Coronary artery (tissue), 2 donors: ENCODE measurements at places on chromosomes 6 and 20.

DNA sequence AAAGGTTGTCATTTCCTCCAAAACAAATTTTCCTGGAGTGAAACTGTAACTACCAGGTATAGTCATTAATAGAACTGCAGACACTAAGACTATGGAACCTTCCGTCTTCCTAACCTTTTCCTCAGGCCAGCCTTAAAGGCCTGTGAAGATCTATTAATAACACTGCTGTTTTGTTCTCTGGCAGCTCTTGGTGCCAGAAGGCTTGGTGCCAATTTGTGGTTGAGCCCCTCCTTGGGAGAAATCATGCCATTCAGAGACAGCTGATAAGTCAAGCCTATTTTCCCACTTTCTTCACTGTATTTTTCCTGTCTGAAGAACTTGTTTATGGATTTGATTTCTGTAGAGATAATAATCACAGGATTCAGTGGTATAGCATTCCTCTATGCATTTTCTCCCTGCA is 64.8 kb downstream of the HCRTR2 start:
- DNase-seq: no peak

- no peak for DNase-seq
Observed at GRCh38 chr20:33308668-33309067, 25.7 kb downstream of the BPIFB1 start.

GRCh38 chr6:90160013-90160412 is 136.6 kb downstream of the BACH2 start:
- no peak for DNase-seq

GRCh38 chr20:57947421-57948179 is 237.8 kb upstream of the PMEPA1 start:
- DNase-seq: no peak

- no peak for DNase-seq
Observed at GRCh38 chr6:44867571-44868334, 460.4 kb upstream of the RUNX2 start.

DNA sequence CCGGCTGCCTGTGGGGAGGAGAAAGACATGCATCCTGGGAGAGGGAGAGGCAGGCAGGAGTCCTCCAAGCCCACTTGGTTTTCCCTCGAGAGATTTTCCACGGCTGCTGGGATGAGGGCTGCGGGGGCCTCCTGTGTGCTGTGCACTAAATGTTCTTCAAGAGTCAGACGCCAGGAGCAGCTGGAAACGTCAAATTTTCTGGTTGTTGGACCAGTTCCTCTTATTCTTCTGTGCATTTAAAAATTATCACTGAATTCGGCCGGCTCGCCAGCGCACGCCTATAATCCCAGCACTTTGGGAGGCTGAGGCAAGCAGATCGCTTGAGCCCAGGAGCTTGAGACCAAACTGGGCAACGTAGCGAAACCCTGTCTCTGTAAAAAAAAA is 32.8 kb upstream of the NTSR1 start:
- DNase-seq: no peak

GRCh38 chr20:54450207-54450606 is 25.2 kb upstream of the DOK5 start:
- no peak for DNase-seq

GRCh38 chr6:46821458-46821881 is 28.3 kb downstream of the MEP1A start:
- DNase-seq: no peak

DNA sequence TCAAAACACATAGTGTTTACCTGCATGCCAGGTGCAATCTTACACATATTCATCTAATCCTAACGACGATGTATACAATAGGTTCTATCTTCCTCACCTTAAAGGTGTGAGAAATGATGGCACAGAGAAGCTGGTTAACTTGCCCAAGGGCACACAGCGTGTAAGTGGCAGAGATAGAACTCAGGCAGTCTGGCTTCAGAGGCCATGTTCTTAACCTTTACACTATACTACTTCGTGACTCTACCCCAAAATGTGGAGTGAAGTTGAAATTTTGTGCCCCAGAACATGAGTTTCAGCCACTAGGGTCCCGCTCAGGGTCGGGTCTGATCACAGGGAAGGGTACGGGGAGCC is 584 bp downstream of the VPS52 start:
- DNase-seq: no peak

GRCh38 chr6:150511313-150511712 is 88.4 kb upstream of the PLEKHG1 start:
- no peak for DNase-seq

DNA sequence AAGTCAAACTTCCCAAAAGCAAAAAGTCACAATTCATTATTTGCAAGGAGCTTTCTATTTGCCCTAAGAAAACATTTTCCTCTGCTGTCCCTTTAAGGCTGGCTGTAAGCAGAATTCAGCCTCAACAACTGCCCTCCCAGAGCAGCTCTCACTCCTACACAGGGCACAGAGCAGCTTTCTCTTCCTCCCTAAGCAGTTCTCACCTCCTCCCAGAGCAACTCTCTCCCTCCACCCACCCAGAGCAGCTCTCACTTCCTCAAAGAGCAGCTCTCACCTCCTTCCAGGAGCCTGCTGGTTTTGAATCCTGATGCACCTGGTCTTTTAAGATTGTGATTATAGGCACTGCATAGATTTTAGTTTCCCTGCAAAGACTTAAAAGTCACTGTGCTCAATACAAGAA is 120.6 kb upstream of the TMEM181 start:
- DNase-seq: no peak

DNA sequence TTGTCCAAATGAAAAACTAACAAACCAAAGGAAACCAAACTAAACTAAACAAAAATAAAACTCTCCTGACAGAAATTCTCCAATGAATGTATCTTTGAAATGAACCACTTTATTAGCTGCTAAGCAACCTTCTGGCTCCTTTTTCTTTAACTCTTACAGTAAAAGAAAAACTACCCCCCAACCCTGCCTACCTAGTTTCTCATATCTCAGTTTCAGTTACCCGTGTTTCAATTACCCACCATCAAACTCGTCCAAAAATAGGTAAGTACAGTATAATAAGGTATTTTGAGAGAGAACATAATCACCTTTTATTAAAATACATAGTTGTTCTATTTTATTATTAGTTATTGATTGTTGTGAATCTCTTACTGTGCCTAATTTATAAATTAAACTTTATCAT is 177.4 kb upstream of the THEMIS start:
- no peak for DNase-seq

GRCh38 chr6:127554435-127555006 is 22.5 kb upstream of the C6orf58 start:
- DNase-seq: no peak

GRCh38 chr6:134721060-134721405 is 228.9 kb downstream of the ALDH8A1 start:
- DNase-seq: no peak

DNA sequence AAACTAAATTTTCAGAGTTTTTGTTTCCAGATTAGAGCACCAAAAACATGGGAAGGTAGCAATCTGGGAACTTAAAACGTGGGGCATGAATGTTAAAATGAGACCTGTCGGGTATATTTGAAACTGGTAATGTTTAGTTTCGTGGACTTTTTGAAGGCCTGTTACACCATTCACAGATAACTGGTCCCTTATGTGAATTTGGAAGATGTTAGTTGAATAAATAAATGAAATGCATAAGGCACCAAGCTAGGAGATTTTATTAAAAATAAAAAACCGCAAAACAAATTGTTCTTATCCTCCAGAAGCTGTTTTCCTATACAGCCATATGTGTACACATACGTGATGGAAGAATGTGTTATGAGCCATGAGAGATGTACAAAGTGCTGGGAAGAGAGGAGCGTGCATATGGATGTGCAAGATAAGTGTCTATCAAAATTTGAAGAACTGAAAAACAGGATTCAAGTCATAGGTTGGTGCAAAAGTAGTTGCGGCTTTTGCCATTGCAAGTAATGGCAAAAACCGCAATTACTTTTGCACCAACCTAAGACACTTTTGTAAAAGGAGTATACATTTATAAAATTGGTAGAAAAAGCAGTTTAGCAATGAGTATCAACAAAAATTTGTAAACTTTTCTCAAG is 700 bp upstream of the MCUR1 start:
- DNase-seq: no peak

- peak; percentile 92 for DNase-seq
Observed at GRCh38 chr6:16337295-16337975, 99.0 kb downstream of the GMPR start.

DNA sequence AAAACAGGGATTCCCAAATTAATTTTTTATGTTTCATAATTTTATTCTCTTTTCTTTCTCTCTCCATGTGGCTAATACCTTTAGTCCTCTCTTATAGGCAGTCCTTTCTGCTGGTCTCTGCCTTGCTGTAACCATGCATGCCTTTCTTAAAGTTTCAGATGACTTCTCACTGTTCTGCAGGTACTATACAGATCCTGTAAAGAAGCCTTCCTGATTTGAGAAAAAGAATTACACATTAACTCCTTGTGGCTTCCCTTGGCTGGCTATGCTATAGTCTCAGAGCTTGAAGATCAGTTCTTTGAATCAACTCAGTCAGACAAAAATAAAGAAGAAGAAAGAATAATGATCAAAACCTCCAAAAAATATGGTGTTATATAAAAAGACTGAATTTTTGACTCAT is 7.3 kb upstream of the GPR63 start:
- no peak for DNase-seq

DNA sequence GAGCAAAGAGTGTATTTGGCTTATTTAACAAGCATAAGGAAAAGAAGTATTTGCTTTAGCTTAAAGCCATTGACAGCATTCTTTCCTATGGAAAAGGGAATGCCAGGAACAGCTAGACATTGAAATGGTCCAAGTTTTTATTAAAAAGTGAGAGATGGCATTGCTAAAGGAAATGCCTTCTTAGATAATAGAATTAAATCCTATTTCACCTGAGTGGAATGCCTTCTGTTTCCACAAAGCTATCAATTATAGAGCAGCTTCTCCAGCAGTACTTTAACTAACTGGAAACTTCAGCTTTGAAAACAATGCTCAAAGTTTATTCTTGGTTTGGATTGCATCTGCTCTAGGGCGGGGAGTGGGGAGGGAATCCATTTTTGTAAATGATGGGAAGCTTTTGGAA is 85.1 kb upstream of the CNKSR3 start:
- DNase-seq: no peak

- DNase-seq: no peak
Observed at GRCh38 chr6:6417475-6417874, 97.0 kb upstream of the F13A1 start.

GRCh38 chr6:52534966-52535390 is 41.9 kb downstream of the TRAM2 start:
- DNase-seq: no peak

GRCh38 chr6:167714152-167714551 is 112.6 kb upstream of the AFDN start:
- peak; percentile 24 for DNase-seq

GRCh38 chr20:31587545-31588389 is 17.3 kb upstream of the ID1 start:
- DNase-seq: no peak

DNA sequence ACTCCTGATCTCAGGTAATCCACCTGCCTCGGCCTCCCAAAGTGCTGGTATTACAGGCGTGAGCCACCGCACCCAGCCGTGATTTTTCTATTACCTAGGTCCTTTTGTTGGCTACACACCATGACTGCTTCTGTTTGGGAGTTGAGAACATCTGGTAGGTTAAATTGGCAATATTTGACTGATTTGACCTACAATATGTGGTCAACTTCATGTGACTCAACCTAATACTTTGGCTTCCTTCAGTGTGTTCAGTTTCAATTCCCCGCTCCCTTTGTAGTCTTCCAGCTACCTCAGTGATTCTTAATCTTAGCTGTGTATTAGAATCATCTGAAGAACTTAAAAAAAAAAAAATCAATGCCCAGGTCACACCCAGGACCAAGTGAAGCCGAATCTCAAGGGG is 47.4 kb downstream of the MYB start:
- no peak for DNase-seq

DNA sequence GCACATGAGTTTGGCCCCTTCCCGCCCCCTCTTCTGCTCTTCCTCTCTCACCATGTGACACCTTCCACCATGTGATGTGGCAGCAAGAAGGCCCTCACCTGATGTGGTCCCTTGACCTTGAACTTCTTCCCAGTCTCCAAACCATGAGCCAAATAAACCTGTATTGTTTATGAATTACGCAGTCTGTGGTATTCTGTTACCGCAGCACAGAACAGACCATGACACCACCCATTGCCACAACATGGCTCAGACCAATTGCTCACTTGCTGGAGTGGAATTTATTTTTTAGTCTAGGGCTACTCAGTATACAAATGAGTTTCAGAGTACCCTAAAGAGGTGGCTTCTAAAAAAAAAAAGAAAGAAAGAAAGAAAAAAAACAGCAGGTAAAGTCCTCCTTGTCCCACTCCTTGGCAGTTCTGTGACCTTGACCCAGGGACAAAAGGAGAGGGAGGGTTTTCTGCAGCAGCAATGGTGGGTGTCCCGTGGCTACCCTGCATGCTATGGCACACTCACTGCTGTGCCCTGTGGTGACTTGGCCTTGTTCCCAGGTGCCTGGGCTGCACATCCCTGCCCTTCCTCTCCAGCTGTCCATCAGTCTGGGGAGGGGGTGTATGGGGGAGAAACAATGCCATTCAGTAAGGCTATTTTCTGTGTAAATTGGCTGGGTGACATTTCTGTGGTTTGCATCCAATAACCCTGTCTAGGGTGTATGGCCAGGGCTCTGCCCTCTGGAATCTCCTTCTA is 5.4 kb upstream of the VSX1 start:
- DNase-seq: no peak

DNA sequence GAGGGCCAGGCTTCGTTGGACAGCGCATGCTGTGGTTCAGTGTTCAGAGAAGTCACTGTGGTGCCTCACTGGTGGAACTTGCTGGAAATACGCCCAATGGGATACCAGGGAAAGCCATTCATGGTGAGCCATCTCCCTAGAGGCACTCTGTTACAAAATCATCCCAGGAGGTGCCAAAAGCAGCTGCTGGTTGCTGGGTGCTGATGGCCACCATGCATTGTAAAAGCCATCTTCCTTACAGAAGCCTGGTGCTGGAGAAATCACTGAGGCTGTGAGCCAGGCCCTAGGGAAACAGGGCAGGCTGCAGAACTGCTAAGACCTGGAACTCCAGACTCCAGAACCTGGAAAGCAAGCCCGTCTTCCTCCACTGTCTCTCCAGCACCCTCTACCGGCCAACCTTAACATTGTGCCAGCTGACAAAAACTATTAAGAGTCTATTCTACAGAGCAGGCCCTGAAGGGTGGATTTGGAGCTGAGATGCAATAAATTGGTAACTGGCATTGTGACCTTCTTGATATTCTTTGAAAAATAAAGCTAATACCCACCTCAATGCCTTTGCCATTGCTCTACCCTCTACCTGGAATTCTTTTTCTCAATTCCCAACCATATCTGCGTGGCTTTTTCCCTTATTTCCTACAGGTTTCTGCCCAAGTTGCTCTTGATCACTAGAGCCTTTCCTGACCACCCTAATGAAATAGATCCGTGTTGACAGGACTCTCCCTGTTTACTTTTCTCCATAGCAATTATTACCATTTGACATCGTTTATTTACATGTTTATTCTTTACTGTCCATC is 18.5 kb downstream of the SNRPB start:
- no peak for DNase-seq

DNA sequence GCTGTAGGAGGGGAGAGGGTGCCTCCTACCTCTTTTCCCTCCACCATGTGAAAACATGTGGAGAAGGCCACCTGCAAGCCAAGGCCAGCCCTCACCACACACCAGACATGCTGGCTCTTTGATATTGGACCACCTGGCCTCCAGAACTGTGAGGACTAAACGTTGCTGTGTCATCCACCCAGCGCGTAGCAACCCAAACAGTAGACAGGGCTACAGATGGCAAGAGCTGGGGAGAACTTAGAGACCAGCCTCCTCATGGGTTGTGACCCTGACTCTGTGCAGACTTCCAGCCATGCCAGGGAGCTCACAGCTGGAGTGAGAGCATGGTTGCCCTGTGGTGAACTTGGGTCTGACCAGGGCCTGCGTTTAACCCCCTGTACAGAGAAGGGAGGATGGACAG is 195.9 kb upstream of the CST7 start:
- peak; percentile 64 for DNase-seq
